AG09309 (cell line): ENCODE measurements at places on chromosomes 3 and 15.

DNA sequence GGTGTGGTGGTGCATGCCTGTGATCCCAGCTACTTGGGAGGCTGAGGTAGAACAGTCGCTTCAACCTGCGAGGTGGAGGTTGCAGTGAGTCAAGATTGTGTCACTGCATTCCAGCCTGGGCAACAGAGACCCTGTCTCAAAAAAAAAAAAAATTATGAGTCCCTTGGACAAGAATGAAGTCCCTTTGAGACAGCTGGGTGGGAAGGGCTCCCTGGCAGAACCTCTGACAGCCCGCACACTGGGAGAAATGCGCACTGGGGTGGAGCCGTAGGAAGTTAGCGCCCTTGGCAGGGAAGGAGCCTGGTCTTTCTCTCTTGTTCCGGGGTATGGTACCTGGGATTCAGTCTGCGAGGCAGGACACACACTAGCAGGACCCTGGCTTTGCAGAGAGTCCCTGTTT lies 51.4 kb downstream of the SLC30A4 start:
- DNase-seq = no peak

GRCh38 chr3:170360466-170360865 lies 3.0 kb downstream of the SKIL start:
- no peak for DNase-seq

GRCh38 chr3:156581033-156581432 lies 26.1 kb upstream of the SSR3 start:
- DNase-seq = no peak

DNA sequence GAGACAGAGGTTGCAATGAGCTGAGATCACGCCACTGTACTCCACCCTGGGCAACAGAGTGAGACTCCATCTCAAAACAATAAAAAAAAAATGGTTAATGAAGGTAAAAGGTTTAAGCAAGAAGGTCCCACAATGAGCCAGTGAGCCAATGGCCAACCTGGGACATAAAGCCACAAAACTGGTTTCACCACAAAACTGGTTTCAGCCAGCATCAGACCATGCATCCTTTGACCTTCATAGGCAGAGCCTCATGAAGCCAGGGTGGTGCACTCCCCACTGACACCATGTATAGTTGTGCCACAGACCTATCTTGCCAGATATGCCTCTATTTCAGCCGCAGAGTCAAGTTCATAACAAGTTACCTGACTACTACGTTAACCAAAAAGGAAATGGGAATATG lies 41.9 kb downstream of the SCAP start:
- no peak for DNase-seq

GRCh38 chr3:51328206-51328605 lies 56.9 kb upstream of the MANF start:
- DNase-seq = no peak

DNA sequence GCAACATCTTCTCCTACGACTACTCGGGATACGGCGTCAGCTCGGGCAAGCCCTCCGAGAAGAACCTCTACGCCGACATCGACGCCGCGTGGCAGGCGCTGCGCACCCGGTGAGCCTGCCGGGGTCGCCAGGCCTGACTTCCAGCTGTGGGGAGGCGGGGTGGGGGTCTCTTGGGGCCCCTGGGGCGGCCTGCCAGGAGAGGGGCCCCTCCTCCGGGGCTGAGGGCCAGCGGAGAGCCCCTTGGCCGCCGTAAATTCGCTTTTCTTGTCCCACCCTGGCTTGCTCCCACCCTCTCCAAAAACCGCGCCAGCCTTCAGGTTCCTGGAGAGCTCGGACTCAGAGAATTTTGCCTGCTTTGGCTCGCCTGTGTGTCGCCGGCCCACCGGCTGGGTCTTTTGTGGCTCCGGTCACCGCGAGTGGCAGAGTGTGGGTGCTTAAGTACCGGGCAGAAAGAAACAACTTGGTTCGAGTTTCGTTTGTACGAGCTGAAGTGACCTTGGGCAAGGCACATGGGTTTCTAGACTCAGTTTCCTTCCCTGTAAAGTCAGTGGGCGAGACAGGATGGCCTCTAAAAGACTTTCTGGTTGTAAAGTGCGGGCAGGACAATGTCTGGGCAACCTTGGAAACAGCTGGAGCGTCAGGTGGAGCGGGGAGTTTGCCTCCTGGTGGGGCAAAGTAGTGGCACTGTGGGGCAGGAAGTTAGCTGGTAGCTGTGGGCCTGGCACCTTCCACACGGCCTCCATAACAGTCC lies 976 bp downstream of the ABHD17C start:
- DNase-seq = no peak

DNA sequence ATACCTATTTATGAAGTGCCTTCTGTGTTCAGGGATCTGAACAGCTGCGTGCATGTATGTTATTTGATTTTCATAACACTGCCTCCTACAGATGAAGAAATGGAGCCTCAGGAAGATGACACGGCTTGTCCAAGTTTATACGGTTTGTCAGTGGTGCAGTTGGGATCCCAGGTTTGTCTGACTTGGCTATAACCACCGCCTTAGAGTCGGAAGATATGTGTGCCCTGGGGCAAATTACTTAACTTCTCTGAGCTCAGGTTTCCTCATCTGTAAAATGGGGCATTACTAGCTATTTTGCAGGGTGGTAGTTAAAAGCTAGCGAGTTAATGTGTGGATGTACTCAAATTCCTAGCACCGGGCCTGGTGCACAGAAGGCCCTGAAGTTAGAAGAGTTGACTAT lies 54.1 kb upstream of the ANP32A start:
- DNase-seq = no peak

GRCh38 chr3:40997711-40998519 lies 201.4 kb upstream of the CTNNB1 start:
- DNase-seq = no peak

GRCh38 chr3:10459954-10460754 lies 45.2 kb downstream of the ATP2B2 start:
- no peak for DNase-seq

DNA sequence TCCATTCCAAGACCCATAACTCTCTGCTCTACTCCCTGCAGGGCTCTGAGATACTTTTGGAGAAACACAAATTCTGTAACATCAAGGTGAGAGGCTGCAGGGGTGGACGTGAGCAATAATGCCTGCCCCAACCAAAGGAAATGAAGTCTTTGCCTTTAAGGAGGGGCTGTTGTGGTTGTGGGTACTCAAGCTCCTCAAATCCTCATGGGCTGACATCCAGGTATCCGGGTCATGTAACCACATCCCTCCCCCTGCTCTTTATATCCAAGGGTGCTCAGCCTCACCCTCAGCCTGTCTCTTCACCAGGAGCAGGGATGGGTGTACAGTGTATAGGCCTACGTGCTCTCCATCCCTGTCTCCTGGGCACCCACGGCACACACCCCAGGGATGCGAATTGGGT lies 32.3 kb downstream of the NOX5 start:
- DNase-seq = no peak

GRCh38 chr3:182294696-182295095 lies 498.6 kb upstream of the ATP11B start:
- no peak for DNase-seq

GRCh38 chr3:51670053-51670822 lies 814 bp upstream of the TEX264 start:
- no peak for DNase-seq

DNA sequence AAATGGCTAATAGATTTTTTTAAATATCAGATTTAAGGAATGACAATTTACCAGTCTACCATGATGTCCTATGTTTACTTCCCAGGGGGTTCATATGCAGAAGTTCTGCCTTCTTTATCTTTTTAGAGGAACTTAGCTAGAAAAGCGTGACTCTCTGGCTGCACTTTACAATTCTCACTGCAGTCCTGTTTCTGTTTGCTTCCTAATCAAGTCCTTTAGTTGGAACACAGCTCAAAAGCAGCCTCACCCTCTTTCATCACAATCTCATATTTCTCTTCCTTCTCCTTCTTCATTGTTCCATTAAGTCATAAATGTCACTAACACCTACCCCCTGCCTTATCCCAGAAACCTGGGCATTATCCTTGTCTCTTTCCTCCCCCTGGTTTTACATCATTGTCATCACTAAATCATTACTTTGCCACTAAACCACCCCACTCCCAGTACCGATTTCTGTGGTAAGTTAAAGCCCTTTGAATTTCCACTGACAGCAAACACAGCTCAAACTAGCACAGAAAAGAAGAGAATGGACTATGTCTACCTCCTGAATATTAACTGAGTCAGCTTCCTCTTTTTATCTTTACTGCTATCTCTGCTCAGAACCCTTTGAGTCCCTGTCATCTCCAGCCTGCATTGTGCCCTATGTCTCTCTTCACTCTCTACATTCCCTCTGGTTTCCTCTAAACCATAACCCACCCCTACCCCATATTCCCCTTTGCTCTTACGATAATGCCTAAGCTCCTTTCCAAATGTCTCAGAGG lies 13.8 kb upstream of the PPP4R2 start:
- DNase-seq = no peak

- no peak for DNase-seq
Measured at GRCh38 chr15:31222773-31223341, 103.8 kb upstream of the KLF13 start.

DNA sequence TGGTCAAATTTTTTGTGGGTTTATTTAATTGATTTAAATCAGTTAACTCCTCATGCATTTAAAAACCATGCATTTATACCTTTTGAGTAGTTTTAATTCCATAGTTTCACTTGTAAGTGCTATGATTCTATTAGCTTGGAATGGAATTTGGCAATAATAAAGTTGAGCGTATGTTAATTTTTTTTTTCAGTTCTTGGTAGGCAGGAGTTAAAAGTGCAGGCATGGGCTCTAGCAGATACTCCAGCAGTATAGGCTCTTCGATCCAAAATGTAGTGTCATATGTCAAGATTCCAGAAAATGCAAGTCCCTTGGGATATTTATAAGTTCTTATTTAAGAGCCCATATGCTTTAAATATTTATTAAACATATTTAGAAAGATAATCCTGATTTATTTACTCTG lies 70.3 kb downstream of the LYSMD4 start:
- DNase-seq = no peak

DNA sequence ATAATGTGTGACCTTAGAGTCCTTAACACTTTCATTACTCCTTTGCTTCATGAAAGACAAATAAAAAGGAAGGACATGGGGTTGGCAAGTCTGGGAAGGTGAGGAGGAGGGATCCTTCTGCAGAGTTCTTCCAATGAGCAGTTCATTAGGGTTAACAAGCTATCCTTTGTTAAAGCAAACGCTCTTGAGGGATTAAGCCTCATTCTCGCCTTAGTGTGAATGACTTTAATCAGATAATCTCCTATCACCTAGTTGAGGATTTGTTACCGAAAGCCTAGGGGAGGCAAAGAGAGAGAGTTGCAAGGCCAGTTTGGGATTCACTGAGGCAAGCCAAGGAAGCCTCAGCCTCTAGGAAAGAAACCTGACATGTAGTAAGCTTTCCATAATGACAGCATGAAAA lies 7.4 kb upstream of the MBNL1 start:
- no peak for DNase-seq

- DNase-seq = no peak
Measured at GRCh38 chr3:76402926-76403325, 617.6 kb upstream of the ZNF717 start.

DNA sequence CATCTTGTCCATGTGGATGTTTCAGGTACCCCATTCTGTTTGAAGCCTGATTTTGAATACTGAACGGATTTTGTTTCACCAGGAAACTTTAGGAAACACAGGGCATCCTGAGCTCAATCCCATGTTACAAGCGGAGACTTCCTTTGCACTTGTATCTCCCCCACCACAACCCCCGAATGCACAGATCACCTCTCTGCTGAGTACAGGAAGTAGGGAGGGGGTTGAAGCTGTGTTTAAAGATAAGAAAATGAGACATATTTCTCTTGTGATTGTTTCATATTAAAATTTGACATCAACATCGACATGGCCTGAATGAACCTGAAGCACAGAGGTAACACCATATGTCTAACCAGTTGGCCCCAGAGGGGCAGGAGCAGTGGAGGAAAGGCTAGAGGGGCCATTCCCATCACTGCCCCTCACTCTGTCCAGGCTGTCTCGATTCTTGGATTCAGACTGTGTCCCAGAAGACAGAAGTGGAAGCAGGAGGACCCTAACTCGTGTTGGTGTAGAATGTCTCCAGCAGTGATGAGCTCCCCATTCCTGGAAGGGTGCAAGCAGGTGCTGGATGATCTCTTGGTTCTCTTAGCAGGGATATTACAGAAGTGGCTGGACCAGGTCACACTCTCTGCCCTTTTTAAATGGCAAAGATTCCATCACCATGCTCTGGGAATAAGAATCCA lies 59.6 kb upstream of the IQSEC1 start:
- no peak for DNase-seq
